ENCODE measurements at places on chromosomes 6 and 20. TPM values are rescaled to one million over a fixed set of nuclear protein-coding genes. Genes with fewer than 3 reads are reported as not detected.

GRCh38 chr20:32204205-32205109 lies 3.1 kb downstream of the PLAGL2 start:
- DNase-seq = no peak

DNA sequence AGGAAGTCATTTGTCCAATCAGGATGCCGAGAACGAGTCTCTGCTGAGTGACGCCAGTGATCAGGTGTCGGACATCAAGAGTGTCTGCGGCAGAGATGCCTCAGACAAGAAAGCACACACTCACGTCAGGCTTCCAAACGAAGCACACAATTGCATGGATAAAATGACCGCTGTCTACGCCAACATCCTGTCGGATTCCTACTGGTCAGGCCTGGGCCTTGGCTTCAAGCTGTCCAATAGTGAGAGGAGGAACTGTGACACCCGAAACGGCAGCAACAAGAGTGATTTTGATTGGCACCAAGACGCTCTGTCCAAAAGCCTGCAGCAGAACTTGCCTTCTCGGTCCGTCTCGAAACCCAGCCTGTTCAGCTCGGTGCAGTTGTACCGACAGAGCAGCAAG lies 281.5 kb downstream of the TSHZ2 start:
- no peak for DNase-seq

DNA sequence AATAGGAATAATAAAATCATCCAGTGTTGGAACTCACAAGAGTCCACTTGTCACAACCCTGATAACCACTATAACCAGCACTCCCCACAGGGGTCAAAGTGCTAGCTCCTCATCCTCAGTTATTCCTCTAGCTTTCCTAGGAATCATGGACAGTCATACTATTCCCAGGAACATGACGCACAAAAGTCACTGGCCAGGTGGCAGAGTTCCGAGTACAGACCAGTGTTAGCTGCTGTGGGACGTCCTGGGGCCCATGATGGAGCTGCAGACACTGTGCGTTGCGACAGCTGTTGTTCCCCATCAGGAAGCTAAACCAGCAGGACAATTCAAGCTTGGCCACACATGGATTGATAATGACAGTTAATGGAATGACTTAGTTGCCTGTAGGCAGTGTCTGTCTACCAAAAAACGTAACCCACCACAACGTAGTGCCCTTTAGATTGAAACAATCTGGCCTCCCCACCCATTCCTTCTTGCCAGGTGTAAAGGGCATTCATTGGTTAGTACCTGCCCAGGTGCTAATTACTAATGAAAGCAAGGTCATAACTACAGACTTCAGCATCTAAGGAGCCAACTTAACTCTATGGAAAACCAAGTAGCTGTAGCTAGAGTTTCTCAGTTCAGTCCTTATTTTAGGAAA lies 17.4 kb downstream of the EZR start:
- DNase-seq = no peak

- no peak for DNase-seq
Observed at GRCh38 chr6:150347845-150348244, 21.0 kb upstream of the IYD start.

GRCh38 chr20:47137231-47137870 lies 219.1 kb downstream of the ZMYND8 start:
- no peak for DNase-seq

GRCh38 chr6:160581406-160581805 lies 82.7 kb downstream of the LPA start:
- no peak for DNase-seq

Gene GLYATL3
- not detected for total RNA-seq

DNA sequence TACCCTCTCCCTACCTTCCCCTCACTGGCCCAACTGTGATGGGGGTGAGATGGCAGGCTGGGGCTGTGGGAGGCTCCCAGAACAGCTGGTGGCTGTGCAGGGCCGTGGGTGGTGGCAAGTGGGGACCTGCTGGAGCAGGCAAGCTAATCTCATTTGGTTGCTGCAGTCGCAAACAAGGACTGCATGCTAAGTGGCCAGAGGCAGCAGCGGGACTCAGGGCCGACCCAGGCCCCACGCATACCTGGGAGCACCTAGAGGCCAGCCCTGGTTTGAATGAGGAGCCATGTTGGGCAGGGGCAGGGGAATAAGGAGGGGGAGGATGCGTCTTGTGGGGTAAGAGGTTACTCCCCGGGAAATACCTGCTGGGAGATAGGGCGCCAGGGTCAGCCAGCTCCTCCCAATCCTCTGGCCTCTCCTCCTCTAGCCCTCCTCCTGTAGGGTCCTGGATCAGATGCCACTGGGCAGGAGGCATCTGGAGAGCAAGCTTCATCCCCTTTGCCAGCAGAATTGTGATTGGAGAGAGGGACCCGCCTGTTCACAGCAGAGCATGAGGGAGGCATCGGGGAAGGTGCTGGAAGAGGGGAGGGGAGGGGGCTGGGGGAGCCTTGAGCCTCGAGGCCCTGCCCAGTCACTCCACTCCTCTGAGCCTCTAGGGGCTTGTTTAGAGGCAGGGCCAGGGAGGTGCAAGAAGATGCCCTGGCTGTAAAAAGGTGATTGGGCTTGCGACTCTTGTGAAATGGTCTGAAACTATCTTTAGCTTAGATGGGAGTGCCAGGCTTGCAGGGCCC lies 24.3 kb upstream of the CDH22 start:
- DNase-seq = no peak
